Fibroblast of the conjunctiva (primary cell): ENCODE measurements at places on chromosomes 16 and 17.
A peak's percentile ranks its signal among the peaks of the same experiment; 100 is the strongest.

- no peak for DNase-seq
These were observed 3.5 kb downstream of the FMNL1 start for GRCh38 chr17:45225051-45225700.

DNA sequence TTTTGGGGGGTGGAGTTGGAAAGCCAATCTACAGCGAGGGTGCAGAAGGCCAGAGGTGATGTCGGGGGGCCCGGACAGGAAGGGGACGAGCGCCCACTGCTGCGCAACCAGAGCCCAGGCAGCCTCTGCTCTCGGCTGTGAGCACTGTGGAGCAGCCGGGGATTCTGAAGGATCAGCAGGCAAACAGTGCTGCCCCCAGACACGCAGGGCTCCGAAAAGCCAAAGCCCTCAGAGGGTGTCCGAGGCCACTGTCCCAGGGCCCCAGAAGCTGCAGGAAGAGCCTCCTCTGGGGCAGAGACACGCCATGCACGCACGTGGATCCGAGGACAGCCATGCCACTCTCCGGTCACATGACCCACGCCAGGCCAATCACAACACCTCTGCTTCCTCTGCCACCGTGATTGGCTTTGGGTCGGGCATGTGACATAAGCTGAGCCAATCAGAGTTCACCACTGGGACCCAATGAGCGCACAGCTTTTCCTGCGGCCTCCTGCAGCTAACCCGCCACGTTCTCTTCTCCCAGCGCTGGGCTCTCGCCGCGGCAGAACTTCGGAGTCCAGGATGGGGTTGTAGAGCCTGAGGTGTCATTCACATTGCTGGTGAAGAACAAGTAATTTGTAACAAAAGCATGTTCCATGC is 40.7 kb downstream of the ACTG1 start:
- DNase-seq, result peak; percentile 91

DNA sequence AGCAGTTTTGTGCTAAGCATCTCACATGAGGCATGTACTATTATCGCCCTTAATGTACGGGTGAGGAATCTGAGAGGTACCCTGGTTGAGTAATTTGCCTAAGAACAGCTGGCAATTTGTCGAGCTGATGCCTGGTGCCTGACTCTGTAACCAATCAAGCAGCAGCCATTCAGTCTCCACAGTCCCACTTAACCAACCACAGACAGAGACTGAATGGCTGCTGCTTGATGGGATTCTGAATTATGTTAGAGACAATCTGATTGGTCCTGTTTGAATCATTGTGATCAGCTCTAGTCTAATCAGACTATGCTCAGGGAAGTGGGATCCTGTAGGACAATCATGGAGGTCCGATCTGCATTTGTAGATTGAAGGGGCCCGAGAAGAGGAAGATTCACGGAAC is 447.0 kb downstream of the SHISA9 start:
- no peak for DNase-seq

DNA sequence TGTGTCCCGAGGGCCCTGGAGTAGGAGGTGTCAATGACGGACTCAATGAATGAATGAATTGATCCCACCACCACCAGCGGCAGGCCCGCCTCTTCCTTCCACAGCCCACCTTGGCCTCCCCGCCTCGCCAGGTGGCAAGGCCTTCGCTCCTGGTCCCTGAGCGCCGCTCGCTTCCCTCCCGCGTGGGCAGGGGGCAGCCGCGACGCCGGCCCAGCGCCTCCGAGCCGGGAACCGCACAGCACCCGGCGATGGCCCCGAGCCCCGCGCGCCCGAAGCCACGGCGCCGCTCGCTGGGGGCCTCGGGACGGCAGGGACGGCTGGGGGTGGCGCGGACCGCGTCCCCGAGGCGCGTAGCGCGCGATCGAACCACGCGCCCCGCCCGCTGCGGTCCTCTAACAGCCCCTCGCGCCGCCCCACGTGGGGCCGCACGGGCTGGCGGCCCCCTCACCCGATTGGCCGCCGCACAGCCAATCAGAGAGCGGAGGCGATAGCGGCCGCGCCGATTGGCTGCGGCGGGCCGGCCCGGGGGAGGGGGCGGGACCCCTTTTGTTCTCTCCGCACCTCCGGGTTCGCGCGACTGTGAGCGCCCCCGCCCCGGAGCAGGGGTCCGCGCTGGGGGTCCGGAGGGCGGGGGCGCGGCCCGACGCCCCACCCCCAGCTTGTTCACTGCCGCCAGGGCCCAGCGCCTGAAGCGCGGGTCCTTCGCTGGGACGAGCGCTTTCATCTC is 31.4 kb downstream of the ACTG1 start:
- DNase-seq, result no peak

- DNase-seq, result no peak
These were observed 25.7 kb downstream of the TRPV2 start for GRCh38 chr17:16440901-16441629.

DNA sequence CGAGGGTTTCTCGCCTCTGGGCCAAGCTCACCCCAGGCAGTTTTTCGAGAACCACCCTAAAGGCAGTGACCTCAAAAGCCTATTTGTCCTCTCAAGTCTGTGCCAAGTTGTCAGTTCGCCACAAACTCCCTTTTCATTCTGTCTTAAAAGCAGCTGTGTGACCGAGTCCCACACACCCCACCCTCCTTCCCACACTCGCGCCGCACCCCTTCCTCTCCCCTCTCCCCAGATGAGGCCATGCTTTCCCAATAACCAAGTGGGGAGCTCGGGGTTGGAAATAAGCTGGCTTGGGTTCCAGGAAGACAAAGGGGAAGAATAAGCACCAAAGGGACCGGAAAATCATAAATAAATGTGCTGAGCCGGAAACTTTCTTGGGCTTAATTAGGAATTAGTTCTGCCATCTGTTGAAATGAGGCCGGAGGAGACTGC is 36.7 kb downstream of the GRIN2C start:
- no peak for DNase-seq

DNA sequence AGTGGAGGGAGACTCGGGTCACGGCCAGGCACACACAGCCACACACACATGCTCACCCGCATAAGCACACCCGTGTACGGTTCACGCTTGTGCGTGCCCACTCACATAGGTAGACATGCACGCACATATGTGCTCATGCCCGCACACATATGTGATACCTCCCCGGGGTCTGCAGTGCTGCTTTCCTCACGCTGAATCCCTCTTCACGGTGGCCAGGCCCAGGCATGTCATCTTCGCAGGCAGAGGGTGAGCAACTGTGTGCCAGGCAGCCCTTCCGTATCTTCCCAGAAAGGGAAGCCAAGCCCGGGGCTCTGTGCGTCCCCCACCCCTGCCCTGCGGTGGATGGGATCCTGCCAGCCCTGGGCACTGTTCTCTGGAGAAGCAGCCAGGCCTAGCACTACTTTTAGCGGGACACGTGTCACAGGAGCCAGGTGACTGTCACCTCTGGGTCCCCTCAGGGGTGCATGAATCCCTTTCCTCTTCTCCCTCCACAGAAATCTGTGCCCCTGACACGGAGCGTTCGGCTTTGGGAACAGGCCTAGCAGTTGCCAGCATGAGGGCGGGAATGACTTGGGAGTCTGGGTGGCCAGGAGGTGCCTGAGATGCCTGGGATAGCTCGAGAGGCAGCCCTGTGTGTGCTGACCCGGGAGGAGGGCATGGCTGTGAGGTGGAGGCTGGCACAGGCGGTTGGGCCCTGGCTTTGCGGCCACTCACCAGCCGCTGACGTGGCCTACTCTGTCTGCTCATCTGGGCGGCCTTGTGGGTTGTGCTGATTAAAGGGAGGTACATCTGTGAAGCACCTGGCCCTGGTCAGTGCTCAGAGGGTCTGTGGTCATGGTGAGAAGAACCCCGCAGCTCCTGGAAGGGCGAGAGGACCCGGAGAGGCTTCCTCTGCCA is 47.5 kb downstream of the BAIAP2 start:
- DNase-seq, result no peak

GRCh38 chr17:2090210-2090641 is 35.3 kb downstream of the HIC1 start:
- DNase-seq, result no peak

DNA sequence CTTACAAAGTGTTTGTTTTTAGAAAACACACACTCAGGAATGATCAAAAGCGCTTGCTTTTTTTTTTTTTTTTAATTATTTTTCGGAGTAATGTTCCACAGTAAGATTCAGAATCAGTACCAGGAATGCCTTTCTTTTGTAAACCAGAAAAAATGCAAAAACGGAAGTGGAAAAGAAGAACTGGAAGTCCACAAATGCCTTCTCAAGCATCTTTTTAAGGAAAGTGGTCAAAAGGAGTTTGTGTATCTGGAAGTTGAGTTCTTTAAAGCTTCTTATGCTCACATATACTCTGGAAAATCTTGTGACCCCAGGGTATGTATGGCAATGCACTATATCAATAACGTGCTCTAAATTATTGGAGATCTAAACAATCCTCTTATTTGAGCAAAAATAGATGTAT is 126.0 kb downstream of the ABCA8 start:
- no peak for DNase-seq

DNA sequence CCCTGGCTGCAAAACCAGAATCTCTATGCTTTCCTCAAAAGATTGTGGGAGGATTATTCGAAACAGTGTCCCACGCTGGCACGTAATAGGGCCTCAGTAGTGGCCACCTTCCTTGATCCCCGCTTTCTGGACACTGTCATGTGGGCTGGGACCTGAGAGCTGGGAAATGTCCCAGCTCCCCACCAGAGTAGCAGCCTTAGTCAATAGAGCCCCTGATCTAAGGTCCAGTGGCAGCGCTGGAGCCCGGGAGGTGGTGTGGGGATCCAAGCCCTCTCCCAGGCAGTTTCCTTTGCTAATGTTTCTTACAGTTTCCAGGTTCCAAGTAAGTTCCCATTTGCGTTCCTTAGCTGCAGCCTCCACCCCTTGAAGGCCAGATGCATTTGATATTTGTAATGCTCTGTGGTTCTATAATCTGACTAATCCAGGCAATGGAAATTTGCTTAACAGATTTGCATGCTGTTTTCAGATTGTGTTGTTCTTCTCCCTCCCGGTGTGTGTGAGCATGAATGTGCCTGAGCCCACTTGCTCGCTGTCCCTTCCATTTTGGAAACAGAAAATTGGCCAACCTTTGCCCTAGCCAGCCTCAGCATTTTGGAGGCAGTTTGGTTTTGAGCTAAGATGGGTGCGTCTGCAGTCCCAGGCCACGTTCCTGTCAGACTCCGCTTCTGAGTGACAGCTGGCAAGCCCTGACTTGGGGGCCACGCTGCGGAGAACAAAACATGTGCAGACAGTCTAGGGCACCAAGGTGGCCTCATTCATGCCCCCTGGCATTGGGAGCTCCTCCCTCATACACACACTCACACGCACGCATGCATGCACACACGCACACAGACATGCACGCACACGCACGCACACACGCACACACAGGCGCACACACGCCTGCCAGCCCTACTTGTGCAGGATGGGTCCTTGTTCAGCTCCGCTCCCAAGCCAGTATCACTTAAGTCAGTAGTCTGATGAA is 69.4 kb downstream of the CCDC182 start:
- no peak for DNase-seq

DNA sequence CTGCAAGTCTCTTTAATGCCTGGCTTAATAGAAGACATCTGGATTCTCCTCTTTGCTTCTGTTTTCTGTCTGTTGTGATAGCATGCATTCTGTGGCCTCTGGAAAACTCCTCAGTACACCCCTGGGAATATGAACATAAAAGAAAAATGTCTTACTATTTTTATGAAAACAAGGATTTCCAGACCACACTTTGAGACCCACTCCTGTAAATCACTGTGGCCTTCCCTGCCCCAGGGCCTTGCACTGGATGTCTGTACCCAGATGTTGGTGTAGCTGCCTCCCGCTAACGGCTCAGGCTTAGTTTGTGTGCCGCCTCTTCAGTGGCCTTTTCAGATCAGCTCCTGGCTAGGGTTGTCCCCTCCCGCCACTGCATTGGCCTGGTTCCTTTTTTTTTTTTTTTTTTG is 126.6 kb downstream of the SOCS1 start:
- DNase-seq, result peak; percentile 65

DNA sequence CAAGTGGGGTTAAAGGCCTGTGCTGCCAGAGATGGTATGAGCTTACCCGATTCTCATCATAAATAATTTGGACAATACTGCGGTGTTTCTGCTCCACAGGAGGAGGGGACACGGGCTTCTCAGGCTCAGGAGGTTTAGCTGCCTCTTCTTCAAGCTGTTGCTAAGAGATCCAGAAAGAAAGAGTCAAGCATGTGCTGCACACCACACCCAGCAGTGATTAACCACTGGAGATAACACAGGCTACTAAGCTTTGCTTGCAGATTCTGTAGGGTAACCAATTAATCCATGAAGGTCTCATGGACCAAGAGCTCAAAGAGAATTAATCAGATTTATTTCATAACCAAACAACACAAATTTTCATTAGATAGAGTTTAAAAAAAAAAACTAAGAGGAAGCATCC is 56.6 kb downstream of the NCOR1 start:
- DNase-seq, result no peak

DNA sequence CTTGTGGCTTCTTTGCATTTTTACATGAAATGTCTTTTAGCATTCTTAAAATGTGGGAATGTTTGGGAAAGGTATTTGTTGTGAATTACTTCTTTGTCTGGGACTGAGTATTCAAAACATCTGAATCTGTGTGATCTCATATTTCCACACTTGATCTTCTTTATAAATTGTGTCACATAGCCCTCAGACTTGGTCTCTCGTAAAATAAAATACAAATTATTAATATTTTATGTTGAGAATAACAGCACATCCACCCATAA is 81.9 kb downstream of the TUBD1 start:
- DNase-seq, result no peak

GRCh38 chr16:21279501-21279900 is 1.4 kb upstream of the CRYM start:
- DNase-seq, result no peak

DNA sequence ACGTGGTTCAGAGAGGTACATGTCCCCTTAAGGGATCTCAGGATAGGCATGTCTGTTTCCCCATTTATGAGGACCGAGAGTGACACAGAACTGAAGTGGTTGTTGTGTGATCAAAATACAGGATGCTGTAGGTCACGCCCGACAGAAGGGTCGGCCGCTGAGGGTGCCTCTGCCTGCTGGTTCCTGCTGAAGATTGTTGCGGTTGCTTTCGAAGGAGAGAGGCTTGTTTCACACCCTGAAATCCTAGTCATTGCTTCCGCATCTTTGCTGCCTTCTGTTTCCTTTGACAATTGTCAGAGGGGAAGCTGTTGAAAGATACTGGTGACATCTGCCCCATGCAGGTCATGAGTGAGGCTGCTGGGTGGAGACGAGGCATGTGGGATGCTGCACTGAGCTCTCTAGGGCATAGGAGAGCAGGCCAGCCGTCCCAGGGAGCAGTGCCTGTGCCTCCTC is 3.8 kb upstream of the NAT9 start:
- DNase-seq, result no peak

DNA sequence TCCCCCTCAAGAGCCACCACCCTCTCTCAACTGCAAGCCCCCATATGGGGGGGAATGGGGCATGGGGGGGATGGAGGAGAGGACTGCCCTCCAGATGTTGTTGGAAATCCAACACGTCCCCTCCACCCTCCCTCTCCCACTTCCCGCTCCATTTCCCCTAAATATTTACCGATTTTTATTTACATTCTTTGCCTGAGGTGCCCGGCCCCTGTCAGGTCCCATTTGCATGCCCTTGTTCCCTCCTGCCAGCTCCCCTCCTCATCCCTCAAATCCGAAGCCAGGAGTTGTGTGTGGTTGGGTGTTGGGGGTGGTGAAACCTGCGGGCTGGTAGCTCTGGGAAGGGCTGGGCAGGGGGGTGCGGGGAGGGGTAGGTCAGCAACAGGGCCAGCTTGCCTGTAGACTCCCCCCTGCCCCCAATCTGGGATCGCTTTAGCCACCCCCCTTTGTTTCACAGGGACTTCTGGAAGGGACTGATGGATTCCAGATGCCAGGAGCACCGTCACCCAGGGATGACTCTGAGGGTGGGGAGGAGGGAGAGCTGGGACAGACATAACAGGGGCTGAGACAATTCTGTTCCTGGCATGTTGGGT is 39.7 kb upstream of the NGFR start:
- DNase-seq, result no peak
